EL (cell line): ENCODE measurements at places on chromosomes 12 and 14.
A peak's percentile ranks its signal among the peaks of the same experiment; 100 is the strongest.

DNA sequence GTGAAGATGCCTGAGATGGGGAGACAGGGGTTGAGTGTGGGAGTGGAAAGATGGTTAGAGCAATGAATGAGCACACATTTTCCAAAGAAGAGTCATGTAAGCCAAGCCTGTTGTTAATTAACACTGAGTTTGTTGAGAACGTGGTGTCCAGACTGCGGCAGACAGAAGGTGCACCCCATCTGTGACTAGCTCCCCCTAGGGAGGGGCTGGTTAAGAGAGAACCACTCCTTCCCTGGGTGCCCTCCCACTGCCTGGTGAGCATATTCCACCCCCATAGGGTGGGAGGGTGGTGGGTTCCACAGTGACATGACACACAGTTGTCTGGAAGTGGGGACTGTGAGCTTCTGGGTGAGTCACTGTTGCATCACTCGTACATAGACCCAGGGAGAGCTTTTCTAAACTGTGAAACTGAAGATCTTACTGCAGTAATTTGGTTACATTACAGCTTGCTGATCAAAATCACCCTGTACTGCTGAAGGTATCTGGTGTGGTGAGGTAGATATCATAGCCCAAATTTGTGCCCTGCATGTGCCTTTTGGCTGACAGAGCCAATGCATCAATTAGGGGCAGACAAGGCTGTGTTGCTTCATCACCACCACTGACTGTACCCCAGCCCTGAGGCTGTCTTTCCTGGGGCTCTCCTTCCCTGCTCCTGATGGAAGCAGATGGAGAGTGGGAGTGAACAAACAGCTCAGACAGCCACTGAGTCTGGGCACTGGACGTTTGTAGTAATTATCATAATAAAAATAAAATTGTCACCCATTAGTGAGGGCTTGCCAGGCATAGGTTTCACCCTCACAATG is 150.9 kb downstream of the EMP1 start:
- DNase-seq = peak; percentile 77

DNA sequence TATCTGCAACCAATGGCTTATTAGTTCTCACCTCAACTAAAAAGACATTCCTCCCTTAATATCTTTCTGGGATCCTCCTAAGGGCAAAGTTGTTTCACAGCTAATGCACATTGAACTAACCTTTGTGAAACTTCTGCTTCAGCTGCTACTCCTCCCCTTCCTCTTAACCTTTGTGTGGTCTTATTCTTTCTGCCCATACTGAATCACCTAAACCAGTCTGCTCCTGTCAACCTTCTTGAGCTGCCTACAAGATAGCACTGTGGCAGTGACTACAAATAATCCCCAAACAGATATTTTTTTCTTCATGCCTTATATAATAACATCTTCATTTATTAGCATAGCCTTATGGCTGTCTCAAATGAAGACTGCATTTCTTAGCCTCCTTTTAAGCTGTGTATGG is 1077.4 kb upstream of the ATXN7L3B start:
- no peak for DNase-seq

DNA sequence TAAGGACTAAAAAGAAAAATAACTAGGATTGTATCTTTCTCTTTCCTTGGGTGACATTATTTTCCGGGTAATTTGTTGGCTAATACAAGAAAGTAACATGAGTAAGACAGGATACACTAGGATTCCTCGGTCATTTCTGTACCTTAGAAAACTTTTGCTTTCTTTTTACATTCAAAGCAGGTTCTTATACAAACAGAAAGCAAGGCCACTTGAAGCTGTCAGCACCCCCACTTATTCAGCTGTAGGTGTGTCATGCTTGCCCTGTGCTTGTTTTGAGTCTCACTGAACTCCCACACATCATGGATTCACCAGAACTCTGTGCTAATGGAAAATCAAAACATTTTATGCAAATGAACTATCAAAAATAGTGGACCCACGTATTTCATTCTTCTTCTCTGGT is 266.8 kb upstream of the CLEC14A start:
- DNase-seq = no peak

DNA sequence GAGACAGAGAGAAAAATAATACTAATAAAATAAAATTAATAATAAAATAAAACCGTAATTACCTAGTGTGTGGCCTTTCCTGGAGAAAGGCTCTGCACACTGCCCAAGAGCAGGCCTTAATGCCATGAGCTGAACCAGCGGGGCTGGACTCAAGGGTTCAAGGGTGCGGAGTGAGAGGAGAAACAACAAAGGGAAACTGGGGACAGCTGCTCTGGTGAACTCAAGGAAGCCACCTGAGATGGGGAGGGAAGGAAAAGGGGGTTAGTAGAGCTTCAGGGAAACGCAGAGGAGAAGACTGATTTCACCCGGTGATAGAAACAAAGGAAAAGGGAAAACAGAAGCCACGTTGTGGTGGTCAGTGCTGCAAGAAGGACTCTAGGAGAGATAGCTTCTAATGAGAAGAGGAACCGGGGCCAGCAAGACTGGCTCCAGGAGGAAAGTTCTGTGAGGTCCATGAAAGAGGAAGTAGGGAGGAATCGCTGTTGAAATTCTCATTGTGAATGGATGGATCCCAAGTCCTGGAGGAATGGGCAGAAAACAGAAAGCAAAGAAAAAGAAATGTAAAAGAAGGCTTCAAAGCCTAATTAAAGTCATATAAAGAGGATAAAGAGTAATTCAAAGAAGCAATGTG is 48.3 kb upstream of the BCL2L14 start:
- no peak for DNase-seq

DNA sequence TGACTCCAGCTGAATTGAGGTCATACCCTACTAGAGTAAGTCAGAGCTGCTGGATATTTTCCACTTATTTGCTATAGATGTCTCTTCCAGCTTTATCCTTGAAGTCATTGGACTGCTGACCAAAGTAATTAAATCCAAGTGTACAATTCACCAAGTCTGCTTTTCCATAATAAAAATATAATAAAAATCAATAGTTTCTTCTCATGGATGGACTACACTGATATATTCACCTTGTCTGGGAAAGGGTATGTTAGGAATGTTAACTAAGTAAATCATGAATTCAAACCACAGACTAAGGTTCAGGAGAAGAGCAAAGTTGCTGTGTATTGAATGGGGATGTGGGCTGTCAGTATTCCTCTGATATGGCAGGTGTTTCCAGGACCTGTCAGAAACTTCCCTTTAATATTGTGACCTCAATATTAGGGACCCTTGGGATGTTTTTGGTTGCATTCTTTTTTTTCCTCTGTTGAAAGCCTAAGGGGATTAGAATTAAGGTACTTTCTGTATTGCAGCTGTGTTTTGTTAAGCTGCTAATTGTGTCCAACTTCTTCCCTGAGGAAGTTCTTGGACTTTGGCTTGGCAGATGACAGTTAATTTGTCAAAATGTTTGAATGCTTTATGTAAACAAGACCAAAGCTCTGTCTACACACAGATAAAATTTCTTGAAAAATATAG is 284.0 kb downstream of the ATP23 start:
- no peak for DNase-seq

GRCh38 chr12:51071663-51072062 is 11.7 kb downstream of the CSRNP2 start:
- no peak for DNase-seq

GRCh38 chr14:65849558-65849957 is 437.0 kb downstream of the FUT8 start:
- DNase-seq = no peak

- DNase-seq = no peak
These were observed 40.1 kb downstream of the NGB start for GRCh38 chr14:77230914-77231313.

DNA sequence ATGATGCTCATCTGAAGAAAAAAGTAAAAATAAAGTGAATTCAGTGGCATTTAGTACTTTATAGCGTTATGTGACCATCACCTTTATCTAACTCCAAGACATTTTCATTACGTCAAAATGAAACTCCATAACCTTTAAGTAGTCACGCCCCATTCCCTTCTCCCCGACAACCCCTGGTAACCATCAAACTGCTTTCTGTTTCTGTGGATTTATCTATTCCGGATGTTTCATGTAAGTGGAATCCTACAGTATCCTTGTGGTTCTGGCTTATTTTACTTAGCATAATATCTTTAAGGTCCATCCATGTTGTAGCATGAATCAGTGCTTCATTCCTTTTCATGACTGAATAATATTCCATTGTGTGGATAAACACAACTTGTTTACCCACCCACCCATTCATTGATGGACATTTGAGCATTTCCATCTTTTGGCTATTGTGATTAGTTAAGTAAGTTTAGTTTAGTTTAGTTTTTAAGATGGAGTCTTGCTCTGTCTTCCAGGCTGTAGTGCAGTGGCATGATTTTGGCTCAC is 18.5 kb upstream of the MAP1LC3B2 start:
- DNase-seq = no peak

- DNase-seq = no peak
These were observed 22.2 kb downstream of the VCPKMT start for GRCh38 chr14:50094056-50094755.

DNA sequence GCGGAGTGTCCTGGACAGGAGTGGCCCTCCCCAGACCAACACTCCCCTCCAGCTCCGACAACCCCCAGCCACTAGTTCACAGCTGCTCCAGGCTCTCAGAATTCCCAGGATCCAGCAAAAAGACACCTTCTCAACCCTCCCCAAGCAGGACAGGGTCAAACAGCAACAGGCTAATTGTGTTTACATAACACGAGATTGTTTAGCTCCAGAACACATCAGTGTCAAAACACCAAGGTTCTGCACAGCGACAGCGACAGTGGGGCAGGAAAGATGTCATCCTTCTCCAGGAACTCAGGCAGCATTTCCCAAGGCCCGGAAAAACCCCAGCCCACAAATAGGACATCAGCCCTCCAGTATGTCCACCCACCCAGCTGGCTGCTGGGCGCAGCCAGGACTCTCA is 16.5 kb downstream of the ITPK1 start:
- DNase-seq = no peak

DNA sequence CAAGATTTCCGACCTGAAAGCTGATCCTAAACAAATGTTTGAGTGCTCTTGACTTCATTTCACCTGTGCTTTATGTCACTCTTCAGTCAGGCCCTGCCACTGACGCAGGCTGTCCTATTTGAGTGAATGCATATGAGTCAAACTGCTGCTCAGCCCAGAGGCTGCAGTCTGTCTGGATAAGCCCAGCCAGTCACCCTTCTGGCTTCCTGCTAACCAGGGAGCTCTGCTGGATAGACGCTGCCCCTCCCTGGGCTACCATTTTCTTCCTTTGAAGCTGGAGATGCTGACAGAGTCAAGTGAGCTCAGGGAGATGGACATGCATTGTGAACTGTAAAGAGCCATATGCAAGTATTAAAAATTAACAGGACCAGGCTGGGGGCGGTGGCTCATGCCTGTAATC is 5.1 kb upstream of the TUNAR start:
- DNase-seq = no peak

DNA sequence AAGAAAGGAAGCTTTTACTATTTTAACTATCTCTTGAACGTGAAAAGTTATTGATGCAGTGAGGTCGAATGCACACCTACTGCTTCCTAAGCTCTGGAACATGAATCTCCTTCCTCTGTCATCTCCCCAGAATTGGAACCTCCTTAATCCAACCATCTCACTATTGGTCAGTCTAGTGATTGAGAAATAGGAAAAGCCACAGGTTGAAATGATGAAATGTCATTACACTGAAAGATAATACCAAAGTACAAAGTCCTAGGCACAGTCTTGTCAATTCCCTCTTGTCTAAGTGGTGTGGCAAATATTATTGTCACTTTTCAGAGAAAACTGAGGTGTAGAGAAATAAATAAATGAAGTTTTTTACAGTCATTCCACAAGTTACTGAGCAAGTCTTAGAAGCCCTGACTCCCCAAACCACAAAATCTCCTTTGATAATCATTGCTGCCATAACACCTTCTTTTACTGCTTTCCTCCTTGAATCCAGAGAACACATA is 19.5 kb upstream of the HIGD1C start:
- DNase-seq = no peak
